ENCODE measurements at places on chromosomes 11 and 22.

GRCh38 chr22:25966448-25966913 lies 202.8 kb upstream of the SEZ6L start:
- DNase-seq = no peak

DNA sequence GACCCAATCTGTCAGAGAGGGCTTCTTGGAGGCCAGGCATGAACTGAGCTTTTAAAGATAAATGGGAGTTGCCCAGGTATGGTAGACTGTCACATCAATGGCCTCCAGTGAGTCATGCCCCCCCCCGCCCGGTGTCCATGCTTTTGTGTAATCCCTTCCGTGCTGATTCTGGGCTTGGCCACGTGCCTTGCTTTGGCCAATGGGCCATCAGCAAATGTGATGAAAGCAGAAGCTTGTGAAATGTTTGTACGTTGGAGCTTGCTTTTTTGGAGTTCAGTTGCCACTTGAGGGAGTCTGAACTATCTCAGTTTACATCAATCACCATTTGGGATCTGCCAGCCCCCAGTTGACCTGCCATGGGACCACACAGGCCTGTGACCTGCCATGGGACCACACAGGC lies 4.3 kb upstream of the THY1 start:
- DNase-seq = no peak

- DNase-seq = peak; percentile 77
These were observed 81.0 kb downstream of the BUD13 start for GRCh38 chr11:116691771-116692177.

GRCh38 chr22:25025491-25026400 lies 73.2 kb downstream of the KIAA1671 start:
- DNase-seq = peak; percentile 27

- DNase-seq = no peak
These were observed 631 bp upstream of the SNX19 start for GRCh38 chr11:130916910-130917309.

DNA sequence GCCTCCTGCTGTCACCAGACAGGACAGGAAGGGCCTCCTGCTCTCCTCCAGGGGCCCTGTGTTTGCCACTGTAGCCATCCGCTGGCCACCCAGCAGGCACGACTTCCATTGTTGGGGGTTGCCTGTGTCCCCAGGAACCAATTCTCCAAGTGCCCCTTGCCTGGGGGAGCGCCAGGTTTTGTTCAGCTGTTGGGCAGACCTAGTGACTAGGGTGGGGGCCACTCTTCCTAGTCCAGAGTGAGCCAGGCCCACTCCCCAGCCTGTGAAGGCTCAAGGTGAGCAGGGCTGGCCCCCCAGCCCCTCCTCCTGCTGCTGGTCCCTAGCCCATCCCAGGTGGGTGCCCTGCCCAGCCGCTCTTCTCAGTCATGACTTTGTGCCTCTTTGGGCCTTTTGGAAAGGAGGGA lies 30.9 kb downstream of the OSBPL5 start:
- no peak for DNase-seq

DNA sequence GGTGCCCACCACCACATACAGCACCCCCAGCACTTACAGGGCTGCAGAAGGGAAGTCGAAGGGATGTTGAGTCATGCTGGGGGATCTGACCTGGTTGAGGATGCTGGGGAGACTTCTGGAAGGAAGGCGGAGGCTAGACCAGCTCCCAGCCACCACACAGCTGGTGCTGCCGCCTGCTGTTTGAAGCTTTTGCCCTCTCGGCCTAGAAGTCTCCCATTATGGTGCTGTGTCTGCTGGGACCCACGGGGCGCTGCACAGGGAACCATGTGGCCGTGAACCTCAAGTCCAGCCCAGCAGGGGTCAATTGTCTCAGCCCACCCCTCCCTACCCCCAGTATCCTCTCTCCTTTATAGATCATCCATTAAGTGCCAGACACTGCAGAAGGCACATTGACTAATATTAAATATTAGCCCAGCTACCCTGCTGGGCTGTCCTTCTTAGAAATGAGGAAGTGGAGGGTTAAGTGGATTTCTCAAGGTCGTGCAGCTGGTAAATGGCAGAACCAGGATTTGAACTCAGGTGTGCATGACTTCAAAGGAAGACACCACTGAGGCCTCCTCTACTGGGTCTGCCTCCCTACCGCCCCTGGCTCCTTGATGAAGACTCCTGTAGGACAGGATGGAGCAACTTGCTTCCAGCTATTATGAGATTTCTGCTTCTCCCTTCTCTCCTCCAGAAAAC lies 49.7 kb downstream of the CYTH4 start:
- no peak for DNase-seq

GRCh38 chr22:47257566-47257965 lies 495.1 kb downstream of the TBC1D22A start:
- no peak for DNase-seq

DNA sequence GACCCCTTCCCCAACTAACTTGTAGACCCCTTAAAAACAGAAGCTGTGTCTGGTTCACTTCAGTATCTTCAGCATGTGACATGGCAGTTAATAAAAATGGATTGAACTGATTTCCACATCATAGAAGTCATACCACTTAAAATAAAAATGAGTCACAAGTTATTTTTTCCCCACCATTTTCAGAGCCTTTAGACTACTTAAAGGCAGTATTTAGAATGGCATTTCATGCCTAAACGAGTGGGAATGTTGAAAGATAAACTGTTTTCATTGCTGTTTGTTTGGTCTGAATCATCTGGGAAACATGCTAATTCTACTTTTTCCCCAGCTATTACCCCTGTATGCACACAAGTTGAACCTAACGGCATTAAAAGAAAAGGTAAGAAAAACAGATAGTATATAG lies 324.0 kb downstream of the RAB38 start:
- no peak for DNase-seq

DNA sequence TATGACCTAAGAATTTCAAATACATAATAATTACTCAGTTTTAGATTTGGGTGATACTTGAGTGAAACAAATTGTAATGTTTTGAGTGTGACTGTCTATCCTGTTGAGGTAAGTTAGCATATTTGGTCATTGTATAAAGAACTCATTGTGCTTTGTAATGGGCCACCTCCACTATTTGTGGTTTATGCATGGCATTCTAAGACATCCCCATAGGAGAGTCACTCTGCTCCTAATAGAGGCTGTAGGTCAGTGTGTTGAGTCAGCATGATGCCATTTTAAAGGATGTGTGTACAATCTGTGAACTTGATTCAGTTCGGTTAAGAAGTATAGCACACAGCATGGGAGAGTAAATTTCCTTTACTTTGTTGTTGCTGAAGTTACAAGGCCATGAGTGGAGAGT lies 1112.4 kb downstream of the JRKL start:
- no peak for DNase-seq

DNA sequence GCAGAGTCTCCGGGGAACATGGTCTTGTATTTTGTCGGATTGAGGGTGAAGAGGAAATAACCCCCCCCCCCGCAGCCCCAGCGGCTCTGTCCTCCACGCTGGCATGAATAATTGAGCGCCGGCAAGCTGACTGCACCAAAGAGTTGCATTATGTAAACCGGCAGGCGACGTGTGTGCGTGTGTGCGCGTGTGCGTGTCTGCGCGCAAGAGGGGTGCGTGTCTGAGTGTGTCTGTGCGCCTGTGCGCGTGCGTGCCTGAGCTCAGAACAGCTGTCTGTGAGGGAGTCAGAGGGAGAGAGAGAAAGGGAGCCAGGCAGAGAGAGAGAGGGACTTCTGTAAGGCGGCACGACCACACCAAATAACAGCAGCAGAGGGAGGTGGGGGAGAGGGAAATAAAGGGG lies 94.4 kb downstream of the SCN3B start:
- no peak for DNase-seq

GRCh38 chr11:60777572-60777971 lies 7.6 kb upstream of the MS4A10 start:
- peak; percentile 13 for DNase-seq

DNA sequence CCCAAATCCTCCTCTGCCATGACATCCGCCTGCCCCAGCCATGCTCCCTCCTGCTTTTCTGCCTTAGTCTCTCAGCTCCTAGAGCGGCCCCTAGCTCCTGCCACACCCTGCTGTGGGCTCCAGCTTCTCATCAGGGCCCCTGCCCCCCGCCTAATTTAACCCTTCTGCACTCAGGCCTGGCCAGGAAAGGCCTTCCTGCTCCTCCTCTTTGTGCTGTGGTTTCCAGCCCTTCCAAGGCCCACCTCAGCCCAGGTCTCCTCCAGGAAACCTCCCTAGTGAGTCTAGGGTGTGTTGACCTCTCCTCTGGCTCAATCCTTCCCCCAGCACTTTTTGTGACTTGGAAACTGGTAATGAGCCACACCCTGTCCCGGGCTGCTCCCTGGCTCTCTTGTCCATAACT lies 11.3 kb downstream of the PTPN5 start:
- DNase-seq = no peak

DNA sequence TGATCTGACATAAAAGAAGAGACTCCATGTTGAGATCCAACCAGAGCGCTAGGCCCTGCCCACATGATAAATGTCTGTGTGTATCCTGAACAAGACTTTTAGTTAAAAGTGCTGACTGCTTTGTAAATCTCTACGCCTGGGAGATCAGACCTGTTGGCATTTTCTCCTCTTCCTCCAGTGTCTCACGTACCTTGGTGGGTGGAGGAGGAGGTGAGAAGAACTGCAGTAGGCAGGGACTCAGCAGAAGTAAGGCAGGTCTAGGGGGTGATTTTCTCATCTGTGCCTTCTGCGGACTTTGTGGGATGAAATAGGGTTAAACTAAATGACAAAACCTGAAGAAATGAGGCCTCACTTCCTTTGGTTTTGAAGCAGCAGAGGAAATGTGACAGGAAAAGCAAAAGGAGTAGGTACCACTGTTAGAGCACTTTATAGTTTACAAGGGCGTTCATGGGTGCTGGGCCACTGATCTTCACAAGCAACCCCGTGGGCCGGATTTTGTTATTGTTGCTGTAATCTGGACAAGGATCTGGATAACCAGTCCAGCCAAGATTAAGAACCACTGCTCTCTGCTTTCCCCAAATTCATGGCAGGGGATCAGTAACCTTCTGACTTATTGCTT lies 36.7 kb upstream of the PLET1 start:
- DNase-seq = no peak

GRCh38 chr22:23655891-23656475 lies 23.9 kb upstream of the DRICH1 start:
- DNase-seq = no peak

DNA sequence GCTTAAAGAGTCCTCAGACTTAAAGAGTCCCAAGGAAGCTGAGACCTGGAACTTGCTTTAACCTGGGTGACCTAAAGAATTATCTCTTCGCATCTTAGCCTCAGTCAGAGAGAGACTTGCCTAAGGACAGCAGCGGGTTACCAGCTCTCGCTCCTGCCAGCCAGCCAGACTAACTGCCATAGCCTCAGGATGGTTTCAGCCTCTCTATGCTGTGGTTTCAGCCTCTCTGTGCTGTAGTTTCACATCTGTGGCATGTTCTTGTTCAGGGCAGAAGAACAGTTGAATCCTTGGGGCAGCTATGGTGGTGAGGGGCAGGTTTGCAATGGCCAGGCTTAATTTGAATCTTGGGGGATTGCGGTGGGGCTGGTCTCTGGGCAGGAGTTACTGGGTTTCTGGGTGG lies 2.3 kb downstream of the FRMD8 start:
- DNase-seq = no peak

- no peak for DNase-seq
These were observed 1.8 kb downstream of the FUT4 start for GRCh38 chr11:94545264-94546161.

GRCh38 chr22:36797911-36798673 lies 18.7 kb downstream of the PVALB start:
- DNase-seq = no peak

DNA sequence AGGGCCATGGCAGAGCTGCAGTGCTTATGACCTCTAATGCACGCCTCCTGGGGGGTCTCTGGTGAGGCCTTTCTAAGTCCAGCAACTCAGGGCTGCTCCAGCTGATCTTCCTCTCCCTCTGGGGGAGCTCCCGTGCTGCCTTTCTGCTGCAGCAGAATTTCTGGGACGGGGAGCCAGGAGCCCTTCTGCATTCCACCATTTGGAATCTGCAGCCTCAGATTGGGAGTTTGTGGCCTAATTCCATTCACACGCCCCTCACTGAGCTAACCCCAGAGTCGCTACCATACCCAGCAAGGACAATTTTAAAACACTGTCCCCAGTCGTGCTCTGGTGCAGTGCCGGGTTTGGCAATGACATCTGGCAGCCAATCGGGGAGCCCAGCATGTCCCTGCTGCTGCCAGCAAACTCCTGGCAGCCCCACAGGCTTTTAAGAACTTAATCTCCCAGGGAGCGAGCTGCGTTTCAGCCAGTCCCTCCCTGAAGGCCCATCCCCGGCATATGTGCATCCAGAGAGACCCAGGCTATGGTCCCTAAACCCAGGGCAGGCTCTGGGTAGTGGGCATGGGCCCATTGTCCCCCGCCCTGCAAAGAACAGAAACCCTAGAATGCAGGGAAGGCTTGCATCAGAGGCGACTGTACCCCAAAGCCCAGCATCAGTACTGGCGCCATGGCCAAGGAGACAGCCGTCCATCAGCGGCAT lies 4.7 kb downstream of the SHANK2 start:
- DNase-seq = no peak

DNA sequence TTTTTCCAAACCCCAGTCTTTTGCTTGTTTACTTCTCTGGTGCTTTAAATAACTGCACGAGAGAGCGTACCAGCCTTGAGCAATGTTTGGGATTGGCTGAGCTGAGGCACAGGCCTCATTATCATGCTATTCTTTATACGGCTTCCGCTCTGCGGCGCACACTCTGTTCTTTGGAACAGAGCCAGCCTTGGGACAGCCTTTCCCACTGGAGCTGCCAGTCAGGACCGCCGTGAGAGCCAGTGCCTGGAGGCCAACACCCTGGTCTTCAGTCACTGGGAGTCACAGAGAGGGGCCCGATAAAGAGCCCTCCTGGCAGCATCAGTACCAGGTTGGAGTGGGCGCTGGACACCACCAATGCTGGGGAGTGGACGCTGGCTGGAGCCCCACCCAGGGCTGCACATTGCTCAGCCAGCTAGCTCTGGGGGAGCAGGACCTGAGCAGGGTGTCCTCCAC lies 125.6 kb downstream of the BCR start:
- no peak for DNase-seq

GRCh38 chr11:102314784-102315183 lies 2.5 kb upstream of the BIRC3 start:
- no peak for DNase-seq

DNA sequence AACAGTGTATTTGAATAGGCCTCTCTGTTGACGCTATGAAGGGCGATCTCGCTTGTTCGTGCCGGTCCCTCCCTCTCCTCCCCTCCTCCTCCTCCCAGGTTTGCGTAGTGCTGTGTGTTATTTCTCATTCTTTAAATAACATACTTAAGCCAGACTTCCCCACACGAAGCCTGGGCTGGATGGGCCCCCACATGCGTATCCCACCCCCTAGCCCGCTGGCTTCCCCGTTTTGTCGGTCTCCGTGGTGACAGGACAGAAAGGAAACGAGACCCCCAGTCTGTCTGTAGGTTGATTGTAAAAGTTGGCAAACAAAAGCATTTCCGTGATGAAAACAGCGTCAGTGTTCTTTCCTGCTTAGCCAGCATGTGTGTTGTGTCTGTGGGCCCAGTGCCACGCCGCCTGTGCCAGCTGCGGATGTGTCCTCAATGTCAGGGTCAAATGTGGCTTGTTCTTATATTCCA lies 27.3 kb downstream of the FAM118A start:
- no peak for DNase-seq
